Stimulated activated CD8-positive, alpha-beta memory T cell treated with anti-CD3 and anti-CD28 coated beads, Interleukin-2, amount 100 ng/mL, for 1 hour (primary cell): ENCODE measurements at places on chromosomes 16 and 17.

DNA sequence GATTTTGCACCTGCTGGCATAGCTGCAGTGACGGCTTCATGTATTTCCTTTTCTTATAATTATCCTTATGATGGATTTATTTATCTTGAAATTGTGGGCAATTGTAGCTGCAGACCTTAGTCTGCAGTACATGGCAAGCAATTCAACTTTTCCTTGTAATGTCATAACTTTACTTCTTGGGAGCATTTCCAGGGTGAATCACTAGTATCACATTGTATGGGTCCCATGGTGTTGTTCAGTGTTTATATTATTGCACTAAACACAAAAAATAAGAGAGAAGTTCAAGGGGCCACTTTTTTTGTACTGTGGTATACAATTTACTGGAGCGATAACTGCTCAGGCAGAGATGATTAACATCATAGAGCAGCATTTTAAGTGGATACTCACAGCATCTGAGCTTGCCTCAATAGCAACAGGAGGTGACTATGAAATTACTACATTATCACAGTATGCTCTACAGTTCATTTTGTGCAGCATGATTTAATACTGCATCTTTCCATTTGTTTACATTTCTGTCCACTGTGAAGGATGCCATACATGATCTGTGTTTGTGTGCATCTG lies 169.5 kb downstream of the STX8 start:
- no peak for DNase-seq

DNA sequence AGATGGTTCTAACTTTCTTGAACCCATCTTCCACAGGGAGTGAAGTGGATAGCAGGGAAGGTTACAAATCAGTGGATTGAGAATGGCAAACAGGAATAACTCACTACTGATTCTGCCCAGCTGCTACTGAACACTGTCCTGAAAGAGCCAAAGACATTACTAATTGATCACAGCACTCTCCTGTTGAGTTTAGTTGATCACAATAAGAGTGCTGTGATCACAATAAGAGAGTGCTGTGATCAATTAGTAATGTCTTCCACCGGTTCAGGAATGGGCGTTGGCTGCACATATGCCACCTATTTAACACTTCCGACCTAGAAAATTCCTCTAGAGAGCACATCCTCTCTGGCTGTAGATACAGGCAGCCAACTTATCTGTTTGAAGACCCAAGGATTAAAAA lies 11.4 kb downstream of the CFAP97D1 start:
- DNase-seq: no peak

- no peak for DNase-seq
These were observed 1.4 kb upstream of the TSPOAP1 start for GRCh38 chr17:58329810-58330537.

DNA sequence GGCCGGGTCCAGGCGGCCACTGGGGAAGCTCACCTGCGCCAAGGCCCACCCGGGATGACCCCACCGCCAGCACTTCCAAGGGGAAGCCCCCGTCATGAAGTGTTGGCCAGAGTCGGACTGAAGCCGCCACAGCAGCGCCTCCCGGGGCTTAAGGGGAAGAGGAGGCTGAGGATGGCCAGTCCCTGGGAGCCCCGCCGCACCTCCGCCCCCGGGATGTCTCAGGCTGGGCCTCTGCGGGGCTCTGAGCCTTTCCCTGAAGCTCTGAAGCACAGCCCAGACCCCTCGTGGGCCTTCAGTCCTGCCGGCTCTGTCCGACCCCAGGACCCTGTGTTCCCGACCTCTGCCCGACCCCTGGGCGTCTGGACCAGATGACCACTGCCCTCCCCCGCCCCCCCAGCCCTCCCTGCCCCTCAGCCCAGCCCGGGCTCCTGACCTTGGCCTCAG lies 42.8 kb upstream of the ACSF3 start:
- DNase-seq: no peak

- no peak for DNase-seq
These were observed 440.5 kb downstream of the GRIN2A start for GRCh38 chr16:9741776-9742175.

GRCh38 chr17:35537601-35538141 lies at the start of gene SLFN12L:
SLFN12L (minus strand) TSS chr17:35537678; CDS start chr17:35522364, 15,314 bp downstream.
- no peak for DNase-seq

DNA sequence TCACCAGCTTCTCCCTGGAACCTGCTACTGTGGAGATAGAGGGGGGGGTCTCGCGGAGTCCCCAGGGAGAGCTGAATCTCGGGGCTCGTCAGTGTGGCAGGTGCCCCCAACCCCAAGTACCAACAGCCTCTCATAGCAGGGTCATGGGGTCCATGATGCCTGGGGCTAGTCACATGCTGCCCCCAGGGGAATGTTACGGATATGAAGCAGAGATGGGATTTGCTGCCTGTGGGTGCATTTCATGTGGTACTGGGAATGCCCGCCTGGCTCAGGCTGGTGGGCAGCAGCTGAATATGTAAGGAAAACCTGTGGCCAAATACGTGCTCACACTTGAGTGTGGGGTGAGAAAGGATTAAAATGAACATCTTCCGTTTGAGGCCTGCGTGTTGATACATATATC lies 49.4 kb downstream of the MEAK7 start:
- no peak for DNase-seq

- no peak for DNase-seq
These were observed 12.1 kb upstream of the ACE start for GRCh38 chr17:63464691-63465236.

DNA sequence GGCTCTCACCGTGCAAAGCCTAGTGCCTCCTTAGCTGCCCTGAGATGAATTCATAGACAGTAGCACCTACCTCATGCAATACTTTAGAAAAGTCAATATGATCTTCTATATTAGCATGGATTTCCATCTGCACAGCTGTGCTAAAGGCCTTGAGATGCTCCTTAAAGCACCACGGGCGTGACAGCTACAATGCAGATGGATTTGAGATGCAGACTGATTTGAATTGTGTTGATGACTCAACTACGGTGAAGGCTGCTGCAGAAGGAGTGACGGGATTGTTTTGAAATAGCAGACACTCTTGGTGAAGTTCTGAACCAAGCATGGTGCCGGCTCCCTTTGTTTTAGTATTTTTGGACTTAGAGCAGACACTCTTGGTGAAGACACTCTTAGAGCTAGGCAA lies 88.2 kb downstream of the SPECC1 start:
- DNase-seq: no peak

DNA sequence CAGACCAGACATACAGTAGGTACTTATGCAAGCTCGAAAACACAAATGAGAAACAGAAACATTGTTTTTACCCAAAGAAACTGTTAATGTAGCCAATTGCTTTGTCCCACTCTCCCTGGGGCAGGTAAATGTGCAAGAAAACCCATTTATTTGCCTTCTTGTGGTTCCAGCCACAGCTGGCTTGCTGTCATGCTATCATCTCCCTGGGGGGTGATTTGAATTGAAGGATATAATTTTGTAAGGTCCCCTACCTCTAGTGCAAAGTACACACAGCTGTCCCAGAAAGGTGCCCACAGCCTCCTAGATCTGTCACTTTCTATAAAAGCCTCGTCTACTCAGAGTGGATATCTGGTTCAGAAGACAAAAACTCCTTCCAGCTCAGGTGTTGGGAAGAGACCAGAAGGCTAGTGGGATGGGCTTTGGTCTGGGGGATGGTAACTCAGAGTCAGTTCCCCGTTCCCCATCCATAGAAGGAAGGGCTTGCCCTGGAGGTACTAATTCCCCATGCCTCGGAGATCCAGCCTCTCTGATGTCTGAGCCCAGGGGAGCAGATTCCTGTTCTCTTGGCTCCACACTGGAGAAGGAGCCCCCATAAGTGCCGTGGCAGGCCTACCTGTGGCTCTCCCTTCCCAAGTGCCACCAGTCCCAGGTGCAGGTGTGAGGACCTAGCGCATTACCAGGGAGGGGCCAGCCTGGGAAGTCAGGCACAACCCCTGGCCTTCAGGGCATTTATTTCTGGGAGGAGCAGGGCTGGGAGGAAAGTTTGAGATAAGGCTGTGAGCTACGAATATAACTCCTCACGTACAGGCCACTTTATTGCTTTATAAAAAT lies 2.4 kb upstream of the PRR15L start:
- no peak for DNase-seq

- no peak for DNase-seq
These were observed 74.1 kb downstream of the CCDC182 start for GRCh38 chr17:57670769-57671569.

DNA sequence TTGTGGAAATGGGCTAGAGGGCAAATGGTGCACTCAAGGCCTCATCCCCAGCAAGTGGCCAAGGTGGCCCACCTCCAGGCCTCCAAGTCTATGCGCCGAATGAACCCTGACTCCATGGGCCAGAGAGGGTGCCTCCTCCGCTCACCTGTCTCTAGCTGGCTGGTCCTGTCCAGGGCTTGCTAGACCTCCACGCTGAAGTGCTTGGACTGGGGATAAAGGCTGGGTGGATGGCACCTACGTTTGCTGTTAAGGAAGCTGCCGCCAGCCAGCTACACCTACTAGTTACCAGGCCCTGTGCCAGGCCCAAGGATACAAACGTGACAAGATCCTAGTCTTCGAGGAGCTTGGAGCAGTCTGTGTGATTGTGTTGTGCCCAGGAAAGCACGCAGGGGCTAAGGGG lies 739 bp upstream of the SGCA start:
- no peak for DNase-seq

DNA sequence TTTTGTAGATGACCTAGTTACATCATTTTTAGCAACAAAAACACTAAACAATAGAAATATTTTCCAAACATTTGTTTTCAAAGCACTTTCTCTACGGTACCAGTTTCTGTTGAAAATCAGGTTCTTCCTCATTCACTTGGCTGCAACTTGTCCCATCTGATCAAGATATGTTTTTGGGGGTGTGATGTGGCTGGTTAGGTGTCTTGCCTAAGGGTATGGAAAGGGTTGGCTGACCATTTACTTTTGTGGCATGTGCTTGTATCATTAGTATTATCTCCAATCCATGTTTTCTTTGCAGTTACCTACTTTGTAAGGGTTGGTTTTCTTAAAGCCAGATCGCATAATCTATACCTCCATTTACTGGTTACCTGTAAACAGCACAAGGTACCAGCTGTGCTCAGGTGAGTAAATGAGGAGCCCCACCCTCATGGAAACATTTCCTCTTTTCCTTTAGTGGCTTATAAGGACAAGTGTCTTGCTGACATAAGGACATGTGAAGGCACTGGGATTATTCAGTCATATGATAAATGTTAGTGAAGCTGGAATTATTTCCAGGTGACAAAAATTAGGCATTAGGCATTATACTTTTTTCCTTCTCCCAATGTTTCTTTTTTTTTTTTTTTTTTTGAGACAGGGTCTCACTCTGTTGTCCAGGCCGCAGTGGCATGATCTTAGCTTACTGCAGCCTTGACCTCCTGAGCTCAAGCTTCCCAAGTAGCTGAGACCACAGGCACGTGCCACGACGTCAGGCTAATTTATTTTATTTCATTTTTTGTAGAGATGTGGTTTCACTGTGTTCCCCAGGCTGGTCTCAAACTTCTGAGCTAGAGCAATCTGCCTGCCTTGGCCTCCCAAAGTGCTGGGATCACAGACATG lies 162.0 kb downstream of the CCDC182 start:
- DNase-seq: no peak

DNA sequence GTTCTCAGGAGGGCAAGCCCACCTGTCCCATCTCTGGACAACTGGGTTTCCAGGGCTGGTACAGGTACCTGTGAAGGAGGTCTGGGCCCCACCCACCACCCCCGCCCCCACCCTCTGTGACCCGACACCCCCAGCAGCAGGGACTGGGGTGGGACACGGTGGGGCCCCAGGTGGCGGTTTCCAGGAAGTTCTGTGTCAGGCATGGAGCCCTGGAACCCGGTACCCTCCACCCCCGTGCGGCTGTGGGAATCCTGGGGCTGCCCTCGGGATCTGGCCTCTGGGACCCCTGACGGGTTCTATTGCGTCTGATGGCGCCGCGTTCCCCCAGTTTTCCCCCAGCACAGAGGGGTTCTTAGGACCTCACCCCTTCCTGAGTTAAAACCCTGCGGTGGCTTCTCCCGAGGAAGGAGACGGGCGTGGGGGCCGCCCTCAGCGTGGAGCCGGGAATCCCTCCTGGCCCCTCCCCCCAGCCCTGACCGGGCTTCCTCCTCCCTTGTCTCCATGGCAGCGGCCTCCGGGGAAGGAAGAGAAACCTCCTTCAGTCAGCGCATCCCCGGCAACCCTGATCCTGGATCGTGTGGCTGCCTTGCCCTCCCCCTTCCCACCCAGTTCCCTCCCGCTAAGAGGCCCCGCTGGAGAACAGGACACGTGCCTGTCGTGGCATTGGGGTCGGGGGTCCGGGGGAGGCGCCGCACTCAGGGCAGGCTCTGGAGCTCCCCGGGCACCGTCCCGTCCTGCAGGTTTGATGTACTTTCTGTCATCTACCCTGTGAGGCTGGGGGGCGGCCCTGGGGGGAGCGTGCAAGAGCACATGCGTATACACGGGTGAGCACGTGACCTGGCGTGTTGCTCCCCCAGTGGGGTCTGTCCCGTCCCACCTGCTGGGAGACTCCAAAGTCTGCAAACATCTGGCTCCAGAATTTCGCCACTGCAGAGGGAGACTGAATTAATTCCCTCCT lies 30.3 kb downstream of the CACNA1H start:
- DNase-seq: no peak

DNA sequence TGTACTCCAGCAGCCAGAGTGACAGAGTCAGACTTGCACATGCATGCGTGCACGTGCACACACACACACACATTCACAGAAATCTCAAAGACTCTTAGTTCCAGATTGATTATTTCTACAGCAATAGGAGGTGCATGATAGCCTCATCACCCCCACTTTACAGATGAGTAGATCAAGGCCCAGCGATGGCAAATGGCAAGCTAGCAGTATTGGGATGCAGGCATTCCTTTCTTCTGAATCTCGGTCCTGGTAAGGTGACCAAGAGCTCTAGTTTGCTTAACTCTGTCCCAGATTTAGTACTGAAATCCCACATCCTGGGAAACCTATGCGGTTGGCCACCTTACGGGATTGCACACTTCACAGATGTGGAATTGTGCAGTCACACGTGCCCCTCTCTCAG lies 38.6 kb downstream of the ITGAM start:
- DNase-seq: no peak

- DNase-seq: no peak
These were observed 30.9 kb upstream of the SEC14L1 start for GRCh38 chr17:77109764-77110359.

DNA sequence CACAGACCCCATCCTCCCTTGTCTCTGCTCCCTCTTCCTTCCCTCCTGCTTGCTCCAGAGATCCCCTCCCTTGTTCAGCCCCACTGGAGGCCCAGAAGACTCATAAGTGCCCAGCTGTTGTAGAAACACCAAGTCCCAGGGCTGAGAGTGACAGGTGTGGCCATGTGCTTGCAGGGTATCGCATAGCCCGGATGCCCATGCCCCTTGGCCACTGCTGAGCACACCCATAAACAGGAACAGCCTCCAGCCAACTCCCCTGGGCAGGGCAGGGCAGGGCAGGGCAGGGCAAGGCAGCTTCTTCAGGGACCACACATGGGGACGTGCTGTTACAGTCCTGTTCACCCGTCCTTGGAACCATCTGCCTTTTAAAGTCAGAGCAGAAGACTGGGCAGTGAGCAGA lies 2.0 kb downstream of the CACNG1 start:
- no peak for DNase-seq

- no peak for DNase-seq
These were observed 89.0 kb upstream of the TOB1 start for GRCh38 chr17:50955160-50955559.

- DNase-seq: no peak
These were observed 1.9 kb downstream of the PRR15L start for GRCh38 chr17:47955497-47956461.
